ENCODE measurements at places on chromosomes 5 and 9.

DNA sequence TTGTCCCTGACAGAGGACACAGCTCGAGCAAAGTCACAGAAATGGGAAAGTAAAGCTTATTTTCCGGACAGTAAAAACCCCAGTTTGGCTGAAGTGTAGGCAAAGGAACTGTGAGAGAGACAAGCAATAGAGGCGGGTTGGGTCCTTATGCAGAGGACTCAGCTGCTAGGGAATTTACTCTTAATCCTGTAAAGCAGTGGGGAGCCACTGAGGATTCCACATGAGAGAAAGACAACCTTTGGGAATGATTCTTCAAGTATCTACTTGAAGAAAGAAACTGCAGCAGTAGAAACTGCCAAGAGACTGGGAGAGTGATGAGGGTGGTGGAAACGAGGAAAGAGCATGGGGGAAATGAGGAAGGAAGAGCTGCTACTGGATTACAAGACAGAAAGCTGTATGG lies 20.2 kb downstream of the ASTN2 start:
- no peak for DNase-seq

DNA sequence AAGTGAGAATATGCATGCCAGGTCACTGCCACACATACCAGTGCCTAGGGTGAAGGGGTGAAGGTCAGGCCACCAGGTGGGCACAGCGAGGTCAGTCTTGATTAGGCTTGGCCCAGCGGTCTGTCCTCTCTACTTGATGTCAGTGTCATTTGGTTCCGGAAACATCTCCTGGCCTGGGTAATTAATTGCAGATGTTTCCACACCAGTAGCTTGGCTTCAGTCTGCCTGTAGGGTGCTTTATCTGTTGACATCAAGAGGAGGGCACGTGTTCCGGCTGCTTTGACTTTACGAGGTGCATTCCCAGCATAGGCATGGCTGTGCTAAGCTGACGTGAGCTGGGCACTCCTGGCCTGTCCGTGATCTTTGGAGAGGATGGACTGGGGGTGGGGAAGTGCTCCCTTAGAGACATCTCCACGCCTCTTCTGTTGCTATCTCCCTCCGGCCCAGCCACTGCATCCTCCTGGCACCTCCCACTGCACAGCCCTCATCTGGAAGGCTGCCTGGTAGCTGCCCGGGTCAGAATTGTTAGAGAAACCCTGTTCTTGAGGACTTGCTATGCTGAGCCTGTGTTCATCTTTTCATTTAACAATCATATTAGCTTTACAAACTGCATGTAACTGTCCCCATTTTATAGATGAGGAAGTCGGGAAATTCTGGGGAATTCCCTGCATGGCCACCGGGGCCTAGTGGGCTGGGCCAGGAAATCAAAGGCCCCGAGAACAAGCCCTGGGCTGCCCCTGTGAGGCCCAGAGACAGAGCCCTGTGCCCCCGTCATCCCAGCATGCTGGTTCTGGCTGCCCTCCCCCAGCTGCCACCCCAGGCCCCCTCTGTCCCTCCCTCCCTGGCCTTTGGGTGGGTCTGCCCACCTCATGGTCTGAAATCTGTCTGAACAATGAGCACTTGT lies 29.1 kb downstream of the JADE2 start:
- peak; percentile 12 for DNase-seq

- no peak for DNase-seq
Observed at GRCh38 chr9:88947581-88948573, 43.4 kb upstream of the S1PR3 start.

DNA sequence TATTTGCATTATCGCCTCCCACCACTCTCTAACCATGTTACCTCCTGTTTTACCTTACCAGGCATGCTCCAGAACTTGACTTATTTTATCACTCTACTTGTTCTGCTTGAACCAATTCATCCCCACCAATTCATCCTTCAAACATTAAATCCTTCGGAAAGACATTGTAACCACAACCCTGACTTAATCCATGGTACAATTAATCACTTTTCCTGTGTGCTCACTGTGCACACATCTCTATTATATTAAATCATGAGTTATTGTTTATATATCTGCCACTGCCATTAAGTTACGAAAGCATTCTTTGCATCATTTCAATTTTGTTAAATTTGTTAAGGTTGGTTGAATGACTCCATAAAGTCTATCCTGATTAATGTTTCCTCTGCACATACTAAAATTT lies 7.4 kb upstream of the C5orf46 start:
- no peak for DNase-seq

- no peak for DNase-seq
Observed at GRCh38 chr5:132680780-132681475, 7.1 kb downstream of the IL4 start.

- peak; percentile 91 for DNase-seq
Observed at GRCh38 chr5:94082405-94082804, 341.0 kb upstream of the POU5F2 start.

- DNase-seq: peak; percentile 51
Observed at GRCh38 chr5:133249593-133249992, 197.8 kb downstream of the HSPA4 start.

DNA sequence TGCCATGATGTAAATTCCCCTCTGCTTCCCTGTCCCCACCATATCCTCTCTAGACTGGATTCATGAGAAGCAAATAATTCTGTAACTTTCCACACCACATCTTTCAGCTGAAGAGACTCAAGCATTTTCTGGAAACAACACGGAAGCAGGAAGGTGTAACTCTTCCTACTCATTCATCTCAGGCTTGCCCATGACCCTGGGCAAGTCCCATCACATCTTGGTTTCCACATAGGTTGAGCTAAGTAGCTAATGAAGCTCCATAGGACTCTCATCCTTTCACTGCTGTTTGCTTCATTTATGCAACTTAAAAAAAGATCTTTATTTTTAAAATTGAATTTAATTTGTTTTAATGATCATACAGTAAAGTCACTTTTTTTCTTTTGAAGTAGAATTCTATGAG lies 32.7 kb upstream of the STARD4 start:
- DNase-seq: no peak

GRCh38 chr9:121459513-121459912 lies 40.1 kb downstream of the GGTA1 start:
- no peak for DNase-seq

DNA sequence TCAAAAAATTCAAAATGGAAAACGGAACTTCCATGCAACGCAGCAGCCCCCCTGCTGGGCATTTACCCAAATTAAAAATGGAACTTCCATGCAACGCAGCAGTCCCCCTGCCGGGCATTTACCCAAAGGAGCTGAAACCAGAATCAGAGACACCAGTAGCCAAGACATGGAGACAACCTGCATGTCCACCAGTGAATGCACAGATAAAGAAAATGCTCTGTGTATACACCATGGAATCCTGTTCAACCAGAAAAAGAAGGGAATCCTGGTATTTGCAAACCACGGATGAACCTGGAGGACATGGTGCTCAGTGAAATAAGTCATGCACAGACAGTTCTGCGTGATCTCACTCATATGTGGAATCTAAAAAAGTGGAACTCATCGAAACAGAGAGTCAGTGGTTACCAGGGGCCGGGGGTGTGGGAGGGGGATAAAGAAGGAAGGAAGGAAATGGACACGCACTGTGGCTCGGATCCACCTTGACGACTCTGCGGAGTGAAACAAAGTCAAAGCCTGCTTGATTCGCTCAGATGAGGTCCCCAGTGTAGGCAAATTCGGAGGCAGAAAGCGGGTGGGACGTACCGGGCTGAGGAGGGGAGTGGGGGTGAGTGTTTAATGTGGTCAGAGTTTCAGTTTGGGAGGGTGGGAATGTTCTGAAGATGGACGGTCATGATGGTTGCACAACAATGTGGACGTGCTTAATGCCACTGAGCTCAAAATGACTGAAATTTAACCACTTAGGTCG lies 40.2 kb upstream of the EXOC3 start:
- no peak for DNase-seq

- DNase-seq: peak; percentile 75
Observed at GRCh38 chr5:141958113-141958512, at the start of gene PCDH12. Gene PCDH12 (minus strand): TSS chr5:141958202. CDS start chr5:141957851, 351 bp downstream.

DNA sequence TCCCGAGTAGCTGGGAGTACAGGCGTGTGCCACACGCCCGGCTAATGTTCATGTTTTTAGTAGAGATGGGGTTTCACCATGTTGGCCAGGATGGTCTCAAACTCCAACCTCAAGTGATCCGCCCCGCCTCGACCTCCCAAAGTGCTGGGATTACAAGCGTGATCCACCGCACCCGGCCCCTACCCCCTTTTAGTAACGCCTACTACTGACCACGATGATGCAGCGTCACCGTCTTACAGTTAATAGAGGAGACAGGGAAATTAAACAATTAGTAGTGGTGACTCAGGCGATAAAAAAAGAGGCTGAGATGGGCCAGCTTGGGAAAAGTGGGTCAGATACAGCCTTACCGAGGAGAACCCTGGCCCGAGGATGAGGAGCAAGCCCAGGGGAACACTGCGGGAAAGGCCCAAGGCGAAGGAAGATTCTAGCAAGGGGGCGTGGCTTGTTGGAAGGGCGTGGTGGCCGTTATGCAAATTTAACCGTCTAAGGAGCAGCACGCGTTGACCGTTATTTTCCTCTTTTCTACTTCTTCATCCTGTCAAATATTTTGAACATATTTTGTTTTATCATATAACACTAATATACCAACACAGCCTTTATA lies 1.6 kb upstream of the SETX start:
- DNase-seq: peak; percentile 8

DNA sequence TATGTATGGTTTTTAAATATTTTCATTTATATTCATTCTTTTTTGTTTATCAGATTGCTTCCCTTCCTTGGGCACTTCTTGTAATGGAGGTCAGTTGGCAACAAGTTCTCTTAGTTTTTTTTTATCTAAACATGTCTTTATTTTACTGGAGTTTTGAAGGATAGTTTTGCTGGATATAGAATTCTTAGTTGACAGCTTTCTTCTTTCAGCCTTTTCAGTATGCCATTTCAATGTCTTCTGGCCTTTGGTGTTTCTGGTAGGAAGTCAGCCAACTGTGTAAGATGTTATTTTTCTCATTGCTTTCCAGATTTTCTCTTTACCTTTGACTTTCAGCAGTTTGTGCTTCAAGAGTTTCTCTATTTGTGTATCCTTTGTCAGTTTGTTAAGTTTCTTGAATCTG lies 14.2 kb downstream of the SLC12A2 start:
- no peak for DNase-seq

- DNase-seq: no peak
Observed at GRCh38 chr9:32533336-32533735, 7.3 kb upstream of the RIGI start.

GRCh38 chr9:81814794-81815464 lies 113.3 kb upstream of the SPATA31D4 start:
- DNase-seq: peak; percentile 74

- no peak for DNase-seq
Observed at GRCh38 chr5:73229271-73229670, 56.3 kb downstream of the TMEM174 start.

- DNase-seq: peak; percentile 52
Observed at GRCh38 chr9:109120204-109120789, 550 bp upstream of the TMEM245 start.

GRCh38 chr5:172858990-172859811 lies 25.1 kb downstream of the ERGIC1 start:
- DNase-seq: no peak

GRCh38 chr9:98862936-98863335 lies 55.5 kb downstream of the GALNT12 start:
- no peak for DNase-seq

DNA sequence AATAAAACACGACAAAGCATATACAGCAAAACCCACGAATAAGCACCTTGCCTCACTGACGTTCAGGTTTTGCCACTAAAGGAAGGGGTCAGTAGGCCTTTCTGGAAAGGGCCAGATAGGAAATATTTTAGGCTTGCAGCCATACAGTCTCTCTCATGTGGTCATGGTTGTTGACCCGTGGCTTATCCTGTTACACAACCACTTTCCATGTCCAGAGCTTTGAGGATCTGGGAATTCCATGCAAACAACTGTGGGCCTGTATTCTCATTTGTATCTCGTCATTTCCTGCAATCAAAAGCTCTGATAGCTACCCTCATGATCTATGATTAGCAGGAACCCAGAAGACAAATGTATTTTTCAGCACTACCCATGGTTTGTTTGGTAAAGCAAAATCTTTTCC lies 108.3 kb downstream of the DRD1 start:
- DNase-seq: no peak

- no peak for DNase-seq
Observed at GRCh38 chr9:124635285-124635684, 128.1 kb upstream of the NR5A1 start.

- peak; percentile 40 for DNase-seq
Observed at GRCh38 chr5:55634209-55634805, 77.8 kb downstream of the SLC38A9 start.

- DNase-seq: no peak
Observed at GRCh38 chr9:135252980-135253304, 165.5 kb downstream of the OLFM1 start.

DNA sequence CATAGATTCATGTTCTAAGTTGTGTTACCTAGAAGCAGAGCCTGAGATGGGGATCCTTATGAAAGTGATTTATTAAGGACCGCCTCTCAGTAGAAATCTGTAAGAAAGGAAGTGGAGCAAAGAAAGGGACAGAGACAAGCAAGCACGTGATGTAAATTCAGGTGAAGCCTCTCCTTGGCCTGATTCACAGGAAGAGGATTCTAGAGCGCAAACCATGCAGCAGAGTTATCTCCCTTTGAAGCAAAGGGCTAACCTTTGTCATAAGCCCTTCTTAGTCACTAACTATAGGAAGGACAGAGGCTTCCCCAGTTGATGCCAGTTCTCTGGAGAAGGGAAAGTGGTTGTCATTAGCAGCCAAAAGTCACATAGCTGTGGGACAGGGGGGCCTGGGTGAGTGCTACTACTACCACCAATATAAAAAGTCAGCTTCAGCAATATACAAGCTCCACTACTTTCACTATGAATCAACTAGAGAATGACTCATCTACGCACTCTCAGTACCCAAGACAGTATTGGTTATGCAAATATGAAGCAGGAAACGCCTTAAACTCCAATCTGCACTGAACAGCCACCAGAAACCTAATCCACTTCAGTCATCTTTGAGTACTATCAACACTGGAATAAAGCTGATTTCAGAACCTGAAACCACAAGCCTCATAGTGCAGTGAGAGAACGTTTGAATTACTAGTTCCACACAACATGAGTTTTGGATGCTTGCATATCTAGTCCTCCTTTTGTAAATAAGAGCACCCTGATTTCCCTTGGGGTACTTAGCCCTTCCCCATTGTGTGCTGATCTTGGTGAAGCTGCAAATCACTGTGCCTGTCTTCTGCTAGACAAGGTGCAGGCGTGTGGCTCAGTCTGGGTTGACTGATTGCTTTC lies 162.7 kb downstream of the ZNF608 start:
- peak; percentile 84 for DNase-seq

- no peak for DNase-seq
Observed at GRCh38 chr9:77731930-77732329, 83.8 kb upstream of the GNA14 start.

GRCh38 chr5:4758996-4759395 lies 381.1 kb upstream of the ADAMTS16 start:
- no peak for DNase-seq

GRCh38 chr9:79709743-79710674 lies 138.2 kb downstream of the TLE4 start:
- DNase-seq: no peak

DNA sequence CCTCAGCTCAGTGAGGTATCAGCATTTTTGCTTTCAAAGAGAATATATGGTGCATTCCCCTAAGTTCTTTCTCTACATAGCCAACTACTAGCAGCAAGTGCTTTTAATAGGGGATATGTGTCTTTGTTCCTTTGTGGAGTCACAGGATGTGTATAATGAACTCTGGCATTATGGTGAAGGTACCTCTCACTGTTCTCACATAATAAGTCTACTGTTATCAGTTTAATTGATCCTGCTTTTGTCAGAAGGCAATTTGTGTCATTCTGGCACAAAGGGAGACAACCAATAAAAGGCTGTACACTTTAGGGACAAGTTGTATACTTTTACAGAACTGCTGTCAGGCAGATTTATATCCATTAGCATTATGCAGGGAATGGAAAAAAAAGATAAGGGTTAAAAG lies 531.4 kb upstream of the RIOK2 start:
- peak; percentile 79 for DNase-seq
